Activated CD8-positive, alpha-beta T cell treated with anti-CD3 and anti-CD28 coated beads, Interleukin-2, amount 10 ng/mL, durations not matched to agents 7 days and 5 days (primary cell): ENCODE measurements at places on chromosomes 12 and 14. TPM values are rescaled to one million over a fixed set of nuclear protein-coding genes. Genes with fewer than 3 reads are reported as not detected.

DNA sequence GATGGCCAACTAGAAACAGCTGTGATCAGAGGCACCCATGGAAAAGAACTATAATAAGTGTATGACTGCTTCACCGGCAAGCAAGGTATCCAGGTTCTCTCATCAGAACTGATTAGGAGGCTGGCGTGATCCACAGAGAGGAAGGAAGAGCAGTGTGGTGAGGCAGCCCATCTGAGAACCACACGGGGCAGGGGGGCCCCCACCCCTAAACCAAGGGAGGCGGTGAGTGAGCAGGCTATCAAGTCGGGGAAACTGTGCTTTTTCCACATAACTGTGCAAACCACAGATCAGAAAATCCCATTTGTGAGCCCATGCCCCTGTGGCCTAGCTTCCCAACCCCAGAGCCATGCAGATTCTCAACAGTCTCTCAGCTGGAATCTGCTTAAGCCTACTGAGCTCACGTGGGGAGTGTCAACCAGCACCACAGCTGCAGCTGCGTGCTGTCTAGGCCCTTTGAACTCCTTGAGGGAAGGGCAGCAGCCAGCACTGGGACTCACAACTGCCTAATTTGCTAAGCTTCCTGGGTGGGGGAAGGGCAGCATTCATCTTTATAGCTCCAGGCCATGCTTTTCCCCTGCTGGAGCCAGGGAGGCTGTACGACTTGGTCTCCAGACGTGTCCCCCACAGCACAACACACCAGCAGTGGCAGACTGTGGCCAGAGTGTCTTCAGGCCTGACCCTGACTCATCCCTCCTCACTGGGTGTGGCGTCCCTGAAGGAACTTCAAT lies 444.4 kb upstream of the ATP2B1 start:
- no peak for DNase-seq

- no peak for DNase-seq
These were observed 15.3 kb downstream of the VPS37B start for GRCh38 chr12:122880668-122881067.

GRCh38 chr12:80681-81190 lies 14.2 kb downstream of the IQSEC3 start:
- DNase-seq, result no peak

The HNRNPC gene
- 782 TPM for total RNA-seq

The MYH6 gene
- total RNA-seq, result not detected

GRCh38 chr12:49347311-49348193 lies 864 bp downstream of the DNAJC22 start:
- DNase-seq, result peak; percentile 81

The VRTN gene
- total RNA-seq, result not detected

The LALBA gene
- total RNA-seq, result not detected

The BBOF1 gene
- 1.3 TPM for total RNA-seq

GRCh38 chr14:50319721-50320120 lies 7.6 kb downstream of the DMAC2L start:
- DNase-seq, result no peak
